Head of caudate nucleus (tissue), 42 donors: ENCODE measurements at places on chromosomes 6 and 20.

DNA sequence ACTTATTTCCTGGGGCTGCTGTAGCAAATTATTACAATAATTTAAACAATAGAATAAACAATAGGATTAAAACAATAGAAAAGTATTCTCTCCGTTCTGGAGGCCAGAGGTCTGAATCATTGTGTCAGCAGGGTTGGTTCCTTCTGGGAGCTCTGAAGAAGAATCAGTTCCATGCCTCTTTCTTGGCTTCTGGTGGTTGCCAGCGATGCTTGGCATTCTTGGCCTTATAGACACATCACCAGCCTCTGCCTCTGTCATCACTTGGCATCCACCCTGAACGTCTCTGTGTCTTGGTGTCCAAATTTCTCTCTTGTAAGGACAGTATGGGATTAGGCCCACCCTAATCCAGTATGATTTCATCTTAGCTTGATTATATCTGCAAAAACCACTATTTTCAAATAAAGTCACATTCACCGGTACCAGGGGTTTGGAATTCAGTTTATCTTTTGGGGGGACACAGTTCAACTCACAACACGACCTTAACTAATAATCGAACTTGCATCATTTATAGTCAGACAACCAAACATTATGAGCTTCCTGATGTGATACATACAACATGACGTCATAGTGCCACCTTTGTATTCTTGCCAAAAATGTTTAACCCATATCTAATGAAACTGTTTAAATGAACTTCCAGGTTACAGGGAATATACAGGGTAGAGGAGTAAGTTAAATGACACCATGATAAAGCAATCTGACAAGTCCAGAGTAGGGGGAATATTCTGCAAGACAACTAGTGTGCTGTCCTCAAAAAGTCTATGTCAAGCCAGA lies 84.7 kb upstream of the RNF24 start:
- DNase-seq, result no peak

DNA sequence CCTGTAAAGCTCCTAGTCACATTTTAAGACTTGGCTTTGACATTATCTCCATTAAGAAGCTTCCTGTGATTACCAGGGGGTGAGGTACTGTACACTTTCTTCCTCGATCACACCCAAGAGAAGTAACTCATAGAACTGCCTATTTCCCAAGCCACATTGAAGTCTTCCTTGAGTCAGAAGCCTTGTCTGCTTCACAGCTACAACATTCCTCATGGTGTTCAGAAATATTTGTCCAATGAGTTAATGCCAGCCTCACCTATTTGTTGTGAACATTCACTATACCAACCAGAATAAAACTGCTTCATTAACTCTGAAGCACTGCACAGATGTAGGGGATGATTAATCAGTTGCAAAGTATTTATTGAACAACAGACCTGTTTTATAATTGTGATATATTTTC lies 622.3 kb downstream of the PTPRT start:
- no peak for DNase-seq

DNA sequence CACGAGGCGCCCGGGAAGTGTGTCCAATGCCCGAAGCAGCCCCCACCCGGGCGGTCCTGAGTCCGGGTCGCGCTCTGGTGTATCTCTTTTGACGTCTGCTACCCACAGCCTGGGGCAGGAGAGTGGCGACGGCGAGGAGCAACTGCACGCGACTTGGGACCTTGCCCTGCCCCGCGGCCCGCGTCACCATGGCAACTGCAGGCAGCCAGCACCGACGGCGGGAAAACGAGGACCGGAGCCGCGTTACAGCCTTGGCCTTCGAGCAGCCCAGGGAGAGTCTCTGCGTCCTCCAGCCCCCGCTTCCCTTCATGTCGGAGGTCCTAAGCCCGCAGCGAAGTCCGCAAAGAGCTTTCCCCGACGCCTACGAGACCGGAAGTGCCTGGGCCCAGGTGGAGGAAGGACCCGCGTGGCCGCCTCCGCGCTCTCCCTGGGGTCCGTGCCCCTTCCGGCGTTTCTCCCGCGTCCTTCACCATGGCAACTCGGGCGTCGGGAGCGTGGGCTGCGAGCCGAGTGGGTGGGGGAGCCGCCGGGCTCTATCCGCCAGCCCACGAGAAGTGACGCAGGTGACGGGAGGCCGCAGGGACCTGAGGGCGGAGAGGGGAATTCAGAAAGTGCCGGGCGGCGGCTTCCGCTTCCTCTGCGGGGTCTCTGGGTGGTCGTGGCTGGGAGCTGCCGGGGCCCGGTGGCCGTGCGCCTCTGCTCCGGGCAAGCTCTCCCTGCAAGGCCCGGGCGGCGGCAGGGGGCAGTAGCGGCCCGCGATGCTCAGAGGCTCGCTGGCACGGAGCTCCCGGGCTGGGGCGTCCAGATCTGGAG lies 88.6 kb upstream of the TGM3 start:
- DNase-seq, result peak; percentile 81

DNA sequence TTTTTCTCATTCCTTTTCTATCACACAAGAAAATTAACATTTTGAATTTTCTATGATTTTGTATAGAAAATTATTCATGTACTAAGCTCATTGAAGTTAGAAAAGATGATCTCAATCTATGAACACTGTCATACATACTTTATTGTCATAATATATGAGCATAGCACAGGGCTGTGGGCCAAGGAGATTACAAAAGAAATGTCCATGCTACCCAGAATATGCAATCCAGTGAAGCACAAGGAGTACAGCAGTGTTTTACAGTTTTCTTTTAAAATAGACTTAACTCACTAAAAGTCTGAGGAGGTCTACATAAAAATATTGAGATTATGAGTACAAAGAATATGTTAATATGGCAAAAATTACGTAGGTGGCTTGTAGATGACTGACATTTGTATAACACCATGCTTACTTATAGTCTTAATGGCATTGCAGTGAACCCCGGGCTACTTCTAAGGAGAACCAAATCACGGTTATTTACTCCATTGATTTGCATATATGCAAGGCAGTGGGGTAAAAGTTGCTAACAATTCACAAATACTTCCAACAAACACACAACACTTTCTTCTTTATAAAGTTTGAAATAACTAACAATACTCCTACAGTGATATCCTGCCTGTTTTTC lies 257.1 kb downstream of the BCKDHB start:
- DNase-seq, result no peak

- DNase-seq, result no peak
These were observed 124.1 kb downstream of the FOXO3 start for GRCh38 chr6:108684771-108685329.
